ENCODE measurements at places on chromosomes 11 and 22. TPM values are rescaled to one million over a fixed set of nuclear protein-coding genes. Genes with fewer than 3 reads are reported as not detected.
A peak's percentile ranks its signal among the peaks of the same experiment; 100 is the strongest.

ELMOD1 gene
- total RNA-seq, result 0.45 TPM

GRCh38 chr22:27258616-27259172, 542.9 kb downstream of the MN1 start:
- H3K4me1 ChIP-seq, result no peaks in the 10 kb centered on the region
- H3K4me3 ChIP-seq, result no peak overlapping the region

DNA sequence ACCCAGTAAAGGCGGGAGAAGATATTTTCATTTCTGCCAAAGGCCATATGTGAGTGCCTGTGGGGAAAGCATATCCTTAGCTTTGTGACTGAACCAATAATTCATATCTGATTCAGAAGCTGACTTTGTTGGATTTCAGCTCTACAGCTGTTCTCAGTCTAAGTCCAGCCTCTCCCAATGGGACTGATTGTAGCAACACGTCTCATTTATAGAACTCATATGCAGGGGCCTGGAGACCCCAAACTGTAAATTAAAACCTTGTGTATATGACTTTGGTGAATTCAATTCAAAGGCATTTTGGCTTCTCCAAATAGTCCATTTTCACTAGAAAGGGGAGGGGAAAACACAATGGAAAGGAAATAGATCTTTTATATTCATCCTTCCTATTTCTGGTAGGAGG, 250.4 kb upstream of the SORL1-AS1 start:
- peaks cover 11% of the 10 kb centered on the region for H3K4me1 ChIP-seq
- no peak overlapping the region for H3K4me3 ChIP-seq
- peaks cover 44% of the 10 kb centered on the region for H3K27me3 ChIP-seq

DNA sequence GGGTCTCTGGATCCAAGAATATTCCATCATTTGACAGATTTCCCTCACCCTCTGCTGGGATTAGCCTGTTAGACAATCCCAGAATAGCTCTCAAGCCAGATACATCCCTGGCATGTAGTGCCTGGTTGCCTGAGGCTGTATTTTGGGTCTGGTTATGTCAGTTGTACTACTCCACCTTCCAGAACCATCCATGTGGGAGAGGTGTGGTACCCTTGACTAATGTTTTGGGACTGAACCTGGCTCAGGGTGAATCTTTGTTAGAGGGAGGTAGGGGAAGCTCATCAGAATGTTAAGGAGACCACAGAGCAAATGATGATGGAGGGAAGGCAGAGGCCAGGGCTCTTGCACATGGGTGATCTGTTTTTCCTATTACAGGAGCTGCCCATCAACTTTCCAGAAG, 5.2 kb downstream of the C11orf52 start:
- no peak overlapping the region for H3K4me3 ChIP-seq
- no peaks in the 10 kb centered on the region for H3K36me3 ChIP-seq
- DNase-seq, result peak; percentile 38
- H3K27ac ChIP-seq, result no peak overlapping the region
- H3K27me3 ChIP-seq, result no peaks in the 10 kb centered on the region

GRCh38 chr11:75524665-75525432, 892 bp downstream of the GDPD5 start:
- no peak overlapping the region for H3K27ac ChIP-seq
- H3K36me3 ChIP-seq, result no peaks in the 10 kb centered on the region

- no peaks in the 10 kb centered on the region for H3K4me1 ChIP-seq
- no peak overlapping the region for H3K27ac ChIP-seq
- H3K27me3 ChIP-seq, result no peaks in the 10 kb centered on the region
- no peak for DNase-seq
These were observed 218.6 kb downstream of the FAT3 start for GRCh38 chr11:92443199-92443598.
